DMS53 (cell line): ENCODE measurements at places on chromosomes 3 and 15.

- DNase-seq = no peak
These were observed 34.1 kb downstream of the ATP10A start for GRCh38 chr15:25829073-25829472.

GRCh38 chr3:137103739-137104138 is 146.0 kb downstream of the IL20RB start:
- DNase-seq = no peak

- DNase-seq = no peak
These were observed 340.8 kb upstream of the CTDSPL start for GRCh38 chr3:37520907-37521341.

- no peak for DNase-seq
These were observed 18.9 kb downstream of the RAP2B start for GRCh38 chr3:153180860-153181372.
